T-helper 22 cell (primary cell): ENCODE measurements at places on chromosomes 13 and 19.
A peak's percentile ranks its signal among the peaks of the same experiment; 100 is the strongest.

DNA sequence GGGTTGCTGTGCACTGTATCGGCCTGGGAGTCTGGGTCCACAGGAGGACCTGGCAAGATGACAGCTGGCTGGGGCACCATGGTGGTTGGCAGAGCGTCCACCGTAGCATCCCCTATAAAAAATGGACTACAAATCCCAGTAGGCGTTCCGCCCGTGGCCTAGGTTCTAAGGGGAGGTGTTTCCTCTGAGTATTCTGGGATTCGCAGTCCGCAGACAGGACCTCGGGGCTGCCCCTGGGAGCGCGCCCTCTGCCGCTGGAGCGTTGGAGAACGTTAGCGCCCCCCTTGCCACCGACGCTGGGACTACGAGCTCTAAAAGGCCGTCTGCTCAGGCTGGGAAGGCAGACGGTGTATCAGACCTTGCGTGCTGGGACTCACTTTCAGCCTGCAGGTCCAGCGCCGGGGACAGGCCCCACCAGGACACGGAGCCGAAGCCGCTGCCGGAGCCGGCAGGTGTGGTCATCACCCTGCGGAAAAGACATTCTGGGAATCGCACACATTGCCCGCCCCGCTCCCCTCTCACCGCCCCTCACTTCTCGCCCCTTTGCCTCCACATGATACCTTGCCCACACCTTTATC lies 372 bp downstream of the DNAAF3 start:
- no peak for DNase-seq

- DNase-seq: peak; percentile 49
Observed at GRCh38 chr19:49333811-49334288, 1.4 kb upstream of the CD37 start.

GRCh38 chr13:41864658-41865057 lies 96.3 kb downstream of the VWA8 start:
- no peak for DNase-seq

- DNase-seq: no peak
Observed at GRCh38 chr13:110047496-110047895, 259.5 kb downstream of the COL4A1 start.

GRCh38 chr13:96172066-96172465 lies 82.2 kb downstream of the HS6ST3 start:
- DNase-seq: no peak

DNA sequence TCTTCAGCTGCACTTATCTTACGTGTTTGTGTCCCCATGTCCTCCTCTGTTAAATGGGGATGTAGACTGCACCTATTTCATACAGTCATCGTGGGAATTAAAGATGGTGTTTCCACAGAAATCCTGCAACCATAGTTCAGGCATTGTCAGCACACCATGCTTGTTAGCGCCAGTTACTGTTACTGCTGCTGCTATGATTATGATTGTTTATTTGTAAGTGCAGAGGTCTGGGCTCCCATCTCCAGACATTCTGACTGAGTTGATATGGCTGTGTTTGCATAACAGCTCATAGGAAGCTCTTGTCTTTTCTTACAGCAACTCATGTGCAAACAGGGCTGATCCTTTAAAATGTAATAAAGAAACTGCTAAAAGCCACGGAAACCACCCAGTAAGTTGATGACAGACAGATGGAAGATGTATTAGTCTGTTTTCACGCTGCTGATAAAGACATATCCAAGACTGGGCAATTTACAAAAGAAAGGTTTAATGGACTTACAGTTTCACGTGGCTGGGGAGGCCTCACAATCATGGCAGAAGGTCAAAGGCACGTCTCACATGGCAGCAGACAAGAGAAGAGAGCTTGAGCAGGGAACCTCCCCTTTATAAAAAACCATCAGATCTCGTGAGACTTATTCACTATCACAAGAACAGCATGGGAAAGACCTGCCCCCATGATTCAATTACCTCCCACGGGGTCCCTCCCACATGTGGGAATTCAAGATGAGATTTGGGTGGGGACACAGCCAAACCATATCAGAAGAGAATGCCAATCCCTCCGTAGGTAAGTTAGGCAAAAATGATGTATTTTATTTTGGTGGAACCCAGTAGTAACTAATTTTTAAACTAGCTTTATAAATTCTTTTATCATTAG lies 1.6 kb downstream of the ZSCAN5A start:
- no peak for DNase-seq

- DNase-seq: no peak
Observed at GRCh38 chr19:2800506-2800905, 15.2 kb downstream of the THOP1 start.

DNA sequence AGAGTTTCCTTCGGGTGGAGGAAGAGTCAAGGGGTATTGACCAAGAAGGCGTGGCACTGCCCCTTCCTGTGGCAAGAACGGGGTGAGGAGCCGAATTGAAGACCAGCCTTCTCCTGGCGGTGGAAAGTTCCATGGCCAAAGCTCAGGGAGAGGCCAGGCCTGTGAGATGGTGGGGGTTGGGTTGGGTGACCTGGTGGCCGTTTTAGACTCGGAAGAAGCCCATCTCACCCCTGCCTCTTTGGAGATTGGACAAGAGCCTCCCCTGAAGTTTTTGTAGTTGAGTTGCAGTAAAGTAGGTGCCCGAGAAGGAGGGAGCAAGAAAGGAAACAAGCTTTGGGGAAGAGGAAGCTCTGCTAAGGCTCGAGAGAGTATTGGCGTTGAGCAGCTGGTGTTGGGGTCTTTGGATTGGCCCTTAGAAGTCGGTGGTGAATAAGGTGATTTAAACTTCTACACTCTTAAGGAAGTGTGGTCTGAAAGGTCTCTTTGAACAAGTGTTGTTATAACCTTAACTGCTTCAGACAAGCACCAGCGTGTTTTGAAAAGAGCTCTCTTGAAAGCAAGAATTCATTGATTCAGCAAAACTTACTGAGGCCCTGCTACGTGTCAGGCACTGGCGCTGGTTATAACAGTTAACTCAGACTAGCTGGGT lies 964 bp downstream of the SPINT2 start:
- DNase-seq: no peak

GRCh38 chr19:6577476-6578125 lies 13.3 kb downstream of the CD70 start:
- DNase-seq: no peak

DNA sequence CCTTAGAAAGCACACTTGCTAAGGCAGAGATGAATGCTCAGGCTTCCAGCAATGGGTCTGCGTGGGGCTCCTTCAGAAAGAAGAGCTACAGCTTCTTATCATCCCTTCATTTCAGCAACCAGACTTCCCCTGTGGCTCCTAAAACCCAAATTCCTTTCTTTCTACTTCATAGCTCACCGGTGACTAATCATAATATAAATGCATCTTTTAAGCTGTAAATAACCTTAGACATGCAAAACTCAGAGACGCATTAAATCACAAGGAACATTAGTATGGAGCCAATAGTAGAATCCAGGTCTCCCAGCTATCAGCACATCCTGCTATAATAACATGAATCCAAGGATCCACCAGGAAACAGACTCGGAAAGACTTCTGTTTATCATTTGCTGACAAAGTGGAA lies 375.6 kb downstream of the COG6 start:
- DNase-seq: no peak

DNA sequence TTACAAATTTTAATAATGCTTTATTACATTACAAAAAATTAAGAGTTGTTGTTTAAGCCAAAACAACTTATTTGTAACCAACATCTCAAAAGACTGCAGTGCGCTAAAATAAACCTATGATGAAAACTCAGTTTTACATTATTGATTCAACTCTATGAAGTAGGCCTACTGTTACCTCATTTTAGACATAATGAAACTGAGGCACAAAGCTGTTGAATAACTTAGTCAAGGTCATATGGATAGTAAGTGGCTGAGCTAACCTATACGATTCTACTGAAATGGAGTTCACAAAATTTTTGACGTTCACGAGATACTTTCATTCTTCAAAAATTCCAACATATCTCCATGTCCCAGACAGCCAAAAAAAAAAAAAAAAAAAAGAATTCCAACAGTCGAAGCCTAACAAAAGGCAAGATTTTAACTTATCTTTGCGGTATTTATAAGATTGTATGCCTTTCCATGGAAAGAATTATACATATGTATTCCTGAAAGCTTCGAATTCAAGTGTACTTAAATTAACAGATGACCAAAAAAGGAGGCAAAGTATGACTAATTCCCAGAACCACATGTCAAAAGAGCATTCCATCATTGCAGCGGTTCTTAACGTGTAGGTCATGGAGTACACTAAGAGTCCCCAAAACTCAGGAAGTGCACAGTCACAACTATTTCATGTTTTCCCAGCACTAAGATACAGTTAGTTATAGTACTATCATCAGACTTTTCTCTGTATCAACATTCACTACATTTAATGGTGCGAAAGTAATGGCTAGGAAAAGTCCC lies 69.4 kb downstream of the PSPC1 start:
- no peak for DNase-seq

GRCh38 chr19:28884786-28885476 lies 328.0 kb downstream of the UQCRFS1 start:
- no peak for DNase-seq

DNA sequence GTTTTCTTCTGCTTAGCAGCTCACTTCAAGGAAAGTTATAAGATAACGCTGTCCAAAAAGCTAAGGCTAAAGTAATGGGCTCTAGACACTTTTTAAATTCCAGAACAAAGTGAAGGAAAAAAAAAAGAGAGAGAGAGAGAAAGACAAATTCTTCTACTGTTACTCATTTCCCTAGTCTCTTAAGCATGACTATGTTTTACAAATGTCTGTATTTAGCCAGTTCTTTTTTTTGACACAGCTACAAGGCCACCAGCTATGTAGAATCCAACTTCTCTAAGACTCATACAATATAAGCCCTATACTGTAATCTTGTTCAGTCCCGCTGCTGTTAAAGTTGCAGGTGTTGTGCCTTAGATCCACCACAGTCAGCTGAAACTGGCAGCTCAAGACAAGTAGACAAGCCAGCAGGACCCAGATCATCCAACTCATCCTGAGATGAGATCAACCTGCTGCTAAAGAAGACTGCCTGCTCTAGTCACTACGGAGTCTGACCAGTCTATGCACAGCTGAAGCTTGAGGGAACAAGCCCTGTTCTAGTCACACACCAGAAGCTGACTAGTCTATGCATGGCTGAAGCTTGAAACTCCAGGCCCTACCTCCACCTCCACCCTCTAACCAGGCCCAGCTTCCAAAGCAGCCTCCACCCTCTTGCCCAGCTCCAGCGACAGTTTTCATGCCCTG lies 10.3 kb upstream of the ZNF83 start:
- no peak for DNase-seq

GRCh38 chr19:30350692-30351663 lies 21.2 kb upstream of the ZNF536 start:
- DNase-seq: no peak

DNA sequence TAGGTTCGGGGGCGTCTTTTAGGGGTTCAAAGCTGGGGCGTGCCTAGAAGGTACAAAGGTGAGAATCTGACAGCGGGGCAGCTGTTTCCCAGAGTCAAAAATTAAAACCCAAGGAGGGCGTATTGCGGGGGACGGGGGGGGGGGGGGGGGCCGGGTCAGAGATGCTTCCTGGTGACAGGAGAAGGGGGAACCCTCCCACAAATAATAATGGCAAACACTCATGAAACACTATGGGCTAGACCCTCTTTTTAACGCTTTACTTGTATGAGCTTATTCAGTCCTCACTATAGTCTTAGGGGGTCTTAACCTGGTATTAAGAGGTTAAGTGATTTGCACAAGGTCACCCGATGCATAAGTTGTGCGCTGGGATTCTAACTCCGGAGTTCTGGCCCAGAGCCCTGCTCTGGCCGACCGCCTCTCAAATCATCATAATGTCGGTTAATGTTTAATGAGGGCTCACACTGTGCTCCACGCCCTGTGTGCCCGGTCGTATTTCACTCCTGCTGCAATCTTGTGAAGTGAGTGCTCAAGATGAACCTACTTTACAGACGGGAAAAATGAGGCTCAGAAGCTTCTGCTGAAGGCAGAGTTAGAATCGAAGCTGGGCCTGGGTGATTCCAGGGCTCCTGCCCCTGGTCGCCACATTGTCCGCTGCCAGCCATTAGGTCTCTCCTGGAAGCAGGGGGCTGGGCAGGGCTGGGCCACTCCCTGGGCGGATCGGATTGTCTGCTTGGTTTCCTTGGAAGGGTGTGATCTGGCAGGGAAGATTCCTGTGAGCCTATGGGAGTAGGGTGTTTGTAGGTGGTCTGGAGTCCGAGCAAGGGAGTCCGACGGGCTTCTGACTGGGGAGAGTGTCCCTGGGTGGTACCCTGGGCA lies 964 bp downstream of the PAK4 start:
- DNase-seq: no peak
